Stimulated activated CD8-positive, alpha-beta memory T cell treated with anti-CD3 and anti-CD28 coated beads, Interleukin-4, amount 100 ng/mL, for 1 hour (primary cell): ENCODE measurements at places on chromosomes 3 and 15.

DNA sequence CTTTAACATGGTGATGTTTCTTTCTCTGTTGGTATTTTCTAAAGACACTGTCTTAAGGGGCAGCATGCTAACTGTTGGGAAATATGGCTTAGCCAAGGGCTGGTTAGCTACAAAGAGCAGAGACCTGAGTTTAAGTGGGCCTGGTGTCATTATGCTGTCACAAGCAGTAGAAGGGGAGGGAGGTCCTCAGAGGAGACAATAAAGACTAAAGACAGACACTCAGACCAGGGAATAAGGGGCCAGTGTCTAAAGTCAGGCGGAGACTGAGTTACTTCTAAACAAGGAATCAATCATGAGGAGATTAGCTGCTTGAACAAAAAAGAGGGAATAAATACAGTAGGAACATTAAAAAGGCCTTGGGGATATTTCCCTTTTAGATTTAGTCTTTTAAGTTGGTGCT, 142.7 kb upstream of the DPPA4 start:
- DNase-seq, result no peak

DNA sequence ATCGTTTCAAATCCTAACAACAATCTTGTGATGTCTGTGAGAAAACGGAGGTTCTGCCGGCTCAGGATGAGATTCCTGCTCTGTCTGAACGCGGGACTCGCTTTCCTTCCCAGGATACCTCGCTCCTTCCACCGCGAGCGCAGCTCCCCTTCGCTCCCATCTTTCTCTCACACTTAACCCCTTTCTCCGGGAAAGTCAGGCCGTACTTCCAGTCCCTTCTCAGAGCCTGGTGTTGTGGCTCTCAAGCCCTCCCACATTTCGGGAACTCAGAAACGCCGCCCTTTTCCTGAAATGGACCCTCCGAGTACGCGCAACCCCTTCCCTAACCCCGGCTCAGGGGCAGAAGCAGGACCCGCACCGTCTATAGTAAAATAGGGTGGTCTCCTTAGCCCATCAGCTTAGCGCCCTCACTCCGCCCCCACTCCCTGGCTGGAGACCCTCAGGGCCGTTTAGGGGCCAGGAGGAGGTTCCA, 378 bp upstream of the FEM1B start:
- no peak for DNase-seq

GRCh38 chr3:197942956-197943556, 6.9 kb upstream of the RPL35A start:
- DNase-seq, result no peak

DNA sequence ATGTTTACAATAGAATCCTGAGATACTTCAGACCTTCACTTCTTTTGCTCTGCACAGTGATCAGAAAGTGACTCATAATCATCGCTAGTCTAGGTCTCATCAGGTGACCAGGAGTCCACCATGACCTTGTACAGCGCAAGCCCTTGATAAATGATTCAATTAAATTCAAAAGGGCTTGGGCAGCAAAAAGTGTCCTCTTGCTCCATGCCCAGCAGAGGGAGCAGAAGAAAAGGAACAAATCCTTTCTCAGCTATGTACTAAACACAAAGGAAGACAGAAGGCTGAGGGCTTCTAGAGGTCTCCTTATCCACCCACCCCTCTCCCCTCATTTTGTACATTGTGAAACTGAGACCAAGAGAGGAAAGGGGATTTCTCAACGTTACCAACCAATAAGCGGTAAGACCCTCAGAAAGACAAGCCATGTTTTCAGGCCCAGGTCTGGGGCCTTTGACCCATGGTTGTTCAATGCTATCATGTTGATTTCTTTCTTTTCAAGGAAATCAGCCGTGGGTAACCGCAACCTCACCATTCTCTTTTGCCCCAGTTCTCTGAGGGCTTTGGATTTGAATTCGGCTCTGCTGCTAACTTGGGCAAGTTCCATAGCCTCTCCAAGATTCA, 74.8 kb downstream of the AQP9 start:
- no peak for DNase-seq

DNA sequence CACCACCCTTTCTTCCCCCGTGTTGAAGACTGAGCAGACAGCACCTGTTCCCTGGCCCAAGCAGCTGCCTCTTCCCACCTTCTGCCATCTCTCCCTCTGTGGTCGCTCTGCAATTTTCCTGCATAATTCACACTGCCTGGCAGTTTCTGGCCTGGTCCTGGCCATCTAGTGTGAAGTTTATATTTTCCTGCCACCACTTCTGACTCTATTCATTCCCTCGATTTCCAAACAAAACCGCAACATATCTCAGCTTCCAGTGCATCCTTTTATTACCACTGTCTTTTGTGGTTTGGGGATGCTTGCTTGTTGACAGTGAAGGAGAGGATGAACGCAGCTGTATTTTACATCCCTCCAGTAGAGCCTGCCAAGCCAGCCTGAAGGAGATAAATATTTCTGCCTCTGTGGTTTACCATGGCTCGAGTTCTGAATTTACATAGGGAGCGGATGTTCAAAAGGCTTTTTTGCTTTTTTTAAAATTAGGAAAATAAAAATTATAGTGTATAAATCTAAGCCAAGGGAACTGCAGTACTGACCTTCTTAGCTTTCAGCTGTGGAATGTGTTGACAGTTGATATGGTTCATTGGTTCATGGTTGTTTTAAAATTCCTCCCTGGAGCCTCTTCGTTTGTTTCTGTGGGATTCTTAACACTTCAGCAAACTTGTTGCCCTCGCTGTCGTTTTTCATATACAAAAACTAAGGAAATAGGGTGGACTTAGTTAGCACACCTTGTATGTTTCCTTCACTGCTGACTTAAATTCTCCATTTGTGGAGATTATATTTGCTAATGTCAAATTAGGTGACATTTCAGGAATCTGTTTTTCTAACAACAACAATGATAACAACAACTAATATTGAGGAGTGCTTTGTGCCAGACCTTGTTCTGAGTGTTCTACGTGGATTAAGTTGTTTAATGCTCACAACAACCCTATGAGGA, 250.5 kb downstream of the ADAMTSL3 start:
- no peak for DNase-seq

DNA sequence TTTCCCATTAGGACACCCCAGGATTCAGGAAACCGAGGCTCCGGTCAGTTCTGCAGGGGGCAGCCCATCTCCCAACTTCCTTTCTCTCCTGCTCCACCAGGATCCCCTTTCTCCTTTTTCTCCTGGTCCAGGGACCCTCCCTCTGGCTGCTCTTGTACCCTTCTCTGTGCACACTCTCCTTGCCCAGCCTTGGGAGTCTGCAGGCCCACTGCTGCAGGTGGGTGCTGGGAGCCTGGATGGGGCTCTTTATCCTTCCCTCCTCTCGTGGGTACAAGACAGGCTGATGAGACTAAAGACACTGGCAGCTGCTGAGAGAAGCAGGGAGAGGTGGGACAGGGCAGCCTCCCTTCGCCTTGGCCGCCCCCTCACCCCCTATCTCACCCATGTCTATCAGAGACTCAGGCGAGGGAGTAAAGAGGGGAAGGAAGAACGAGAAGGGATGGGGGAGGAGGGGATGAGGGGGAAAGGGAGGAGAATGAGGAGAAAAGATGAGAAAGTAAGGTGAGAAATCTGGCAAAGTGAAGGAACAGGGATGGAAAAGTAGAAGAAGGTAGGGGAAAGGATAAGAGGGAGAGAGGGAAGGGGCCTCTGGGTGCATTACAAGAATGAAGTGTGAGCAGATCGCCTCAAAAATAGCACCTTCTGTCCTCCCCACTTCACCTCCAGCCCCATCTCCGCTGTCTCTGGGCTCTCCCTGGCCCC, 45.2 kb downstream of the ITGA11 start:
- DNase-seq, result no peak

DNA sequence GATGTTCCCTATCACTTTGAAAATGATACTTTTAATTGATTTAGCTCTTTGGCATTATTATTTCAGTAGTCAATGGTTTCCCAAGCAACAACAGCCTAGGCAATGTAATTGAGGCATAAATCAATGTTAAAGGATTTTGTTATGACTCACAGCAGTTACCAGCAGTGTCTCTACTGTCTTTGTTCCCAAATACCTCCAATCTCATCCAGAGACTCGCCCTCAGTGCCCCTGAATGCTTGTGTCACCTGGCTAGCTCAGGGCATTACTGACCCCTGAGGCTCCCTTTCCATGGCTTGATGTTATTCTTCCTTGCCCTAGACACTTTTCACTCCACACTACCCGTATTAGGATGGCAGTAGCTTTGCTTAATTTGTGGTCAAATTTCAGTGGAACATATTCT, 227.2 kb downstream of the SQOR start:
- DNase-seq, result no peak

GRCh38 chr3:18444595-18445400, 19.7 kb upstream of the SATB1 start:
- DNase-seq, result peak; percentile 53

GRCh38 chr15:66795851-66796250, 93.8 kb downstream of the SMAD6 start:
- no peak for DNase-seq

- DNase-seq, result no peak
Observed at GRCh38 chr3:69294014-69294766, 91.7 kb downstream of the FRMD4B start.

- DNase-seq, result no peak
Observed at GRCh38 chr3:42655331-42655888, 1.9 kb downstream of the ZBTB47 start.

GRCh38 chr3:34862456-34862855, 776.9 kb upstream of the ARPP21 start:
- no peak for DNase-seq

GRCh38 chr3:59256230-59256629, 206.4 kb upstream of the CFAP20DC start:
- DNase-seq, result no peak

GRCh38 chr3:134378384-134378783, 4.1 kb upstream of the AMOTL2 start:
- no peak for DNase-seq

GRCh38 chr15:39777496-39777895, 5.1 kb downstream of the FSIP1 start:
- no peak for DNase-seq

- no peak for DNase-seq
Observed at GRCh38 chr15:63876085-63876662, 42.4 kb upstream of the HERC1 start.

DNA sequence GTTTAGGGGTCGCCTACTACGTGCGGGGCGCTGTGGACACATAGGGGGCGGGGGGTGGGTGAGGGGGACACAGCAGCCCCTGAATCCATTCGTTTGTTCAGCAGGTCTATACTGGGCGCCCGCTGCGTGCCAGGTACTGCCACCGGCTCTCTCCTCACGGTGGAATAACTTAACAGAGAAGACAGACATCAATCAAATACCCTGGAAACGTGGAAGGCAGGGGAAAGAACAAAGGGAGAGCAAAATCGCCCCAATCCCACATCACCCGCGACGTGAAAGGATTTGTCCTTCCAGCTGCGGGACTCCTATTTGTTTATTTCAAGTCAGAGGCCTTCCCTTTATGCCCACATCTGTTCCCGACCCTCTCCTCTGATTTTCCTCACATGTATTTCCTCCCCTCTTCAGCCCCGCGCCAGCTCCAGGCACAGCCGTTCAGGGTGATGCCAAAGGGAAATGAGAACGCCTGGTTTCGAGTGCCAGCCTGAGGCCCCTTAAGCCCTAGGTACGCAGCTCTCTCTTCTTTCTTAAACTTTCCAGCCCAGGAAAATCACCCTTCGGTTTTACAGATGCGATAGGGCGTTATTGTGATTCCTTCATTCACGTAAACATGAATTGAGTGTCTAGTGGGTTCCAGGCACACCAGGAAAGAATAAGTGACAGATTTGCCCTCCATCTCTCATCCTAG, 726 bp upstream of the PROK2 start:
- no peak for DNase-seq

GRCh38 chr3:155435821-155436220, 142.3 kb upstream of the STRIT1 start:
- DNase-seq, result no peak

GRCh38 chr15:29014493-29014892, 128.7 kb downstream of the APBA2 start:
- no peak for DNase-seq

- DNase-seq, result no peak
Observed at GRCh38 chr15:74958320-74958907, 1.8 kb upstream of the RPP25 start.

GRCh38 chr3:129506231-129506742, 22.2 kb upstream of the RHO start:
- no peak for DNase-seq

GRCh38 chr3:66381626-66382025, 119.2 kb downstream of the LRIG1 start:
- no peak for DNase-seq

DNA sequence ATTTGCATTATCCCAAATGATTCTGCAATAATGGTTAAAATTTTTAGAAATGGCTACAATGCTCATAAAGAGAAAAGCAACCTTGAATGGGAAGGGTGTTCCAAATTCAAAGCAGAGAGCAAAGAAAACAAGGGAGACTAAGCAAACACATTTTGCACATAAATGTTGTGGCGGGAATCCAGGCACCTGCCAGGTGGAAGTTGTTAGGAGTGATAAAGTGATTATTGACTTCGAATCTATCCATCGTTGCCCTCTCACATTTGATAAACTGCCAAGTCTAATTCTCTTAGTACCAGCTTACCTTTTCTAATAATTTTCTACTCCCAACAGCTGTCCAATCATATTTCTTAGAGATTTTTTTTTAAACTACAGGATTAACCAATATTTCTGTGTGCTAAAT, 244.5 kb downstream of the CACNA2D3 start:
- no peak for DNase-seq

- DNase-seq, result no peak
Observed at GRCh38 chr3:187385296-187385695, 17.1 kb downstream of the RTP4 start.

DNA sequence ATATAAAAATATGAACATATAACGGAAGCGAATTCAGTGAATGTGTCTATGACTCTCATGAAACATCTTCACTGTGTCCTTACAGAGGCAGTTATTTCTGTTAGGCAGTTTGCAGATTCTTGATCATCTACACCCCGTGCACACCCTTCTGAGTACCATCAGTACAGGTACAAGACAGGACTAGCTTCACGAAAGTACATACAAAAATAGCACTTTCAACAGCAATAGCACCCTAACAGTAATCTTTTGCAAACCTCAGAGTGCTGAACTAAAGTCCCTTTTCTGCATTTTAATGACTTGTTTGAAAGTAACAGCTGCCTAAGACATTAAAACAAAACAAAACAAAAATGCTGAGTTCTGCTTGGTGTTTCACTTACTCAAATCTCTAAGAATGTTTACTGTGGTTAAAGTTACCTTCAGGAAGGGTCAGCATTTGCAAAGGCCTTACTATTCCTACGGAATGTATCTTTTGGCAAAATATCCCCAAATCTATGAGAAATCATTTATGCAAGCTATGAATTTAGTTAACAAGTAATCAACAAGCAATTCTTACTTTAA, 104.1 kb downstream of the CNTN3 start:
- no peak for DNase-seq

DNA sequence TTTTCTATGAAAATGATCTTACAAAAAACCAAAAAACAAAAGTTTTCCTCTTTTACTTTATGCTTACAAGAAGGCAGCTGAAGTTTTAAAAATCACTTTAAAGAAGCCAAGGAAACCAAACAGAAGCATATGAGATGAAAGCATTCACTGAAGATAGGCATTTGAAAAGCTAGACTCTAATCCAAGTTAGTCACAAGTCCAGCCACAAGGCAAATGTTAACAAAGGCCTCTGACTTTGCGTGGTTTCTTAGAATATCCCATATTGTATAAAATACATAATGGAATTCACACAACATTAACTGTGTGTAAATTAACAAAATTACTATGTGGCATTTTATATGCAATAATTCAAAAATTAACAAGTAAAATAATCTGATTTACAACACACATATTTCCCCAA, 17.7 kb downstream of the MRPL3 start:
- no peak for DNase-seq
